Upper lobe of right lung (tissue), 1 donor: ENCODE measurements at places on chromosomes 1 and 21. TPM values are rescaled to one million over a fixed set of nuclear protein-coding genes. Genes with fewer than 3 reads are reported as not detected.

The OR2T33 gene
- total RNA-seq = not detected

GRCh38 chr1:199079994-199080393 lies 441.2 kb downstream of the PTPRC start:
- no peak for DNase-seq

- no peak for DNase-seq
Measured at GRCh38 chr1:28175955-28176485, 470 bp downstream of the PTAFR start.

GRCh38 chr1:15014516-15014915 lies 139.0 kb upstream of the TMEM51 start:
- no peak for DNase-seq

GRCh38 chr1:98129491-98129890 lies 208.7 kb upstream of the DPYD start:
- no peak for DNase-seq

GRCh38 chr1:9441451-9442133 lies 97.7 kb upstream of the SLC25A33 start:
- peak; percentile 80 for DNase-seq

- DNase-seq = no peak
Measured at GRCh38 chr1:66356605-66357004, 177.3 kb upstream of the SGIP1 start.

DNA sequence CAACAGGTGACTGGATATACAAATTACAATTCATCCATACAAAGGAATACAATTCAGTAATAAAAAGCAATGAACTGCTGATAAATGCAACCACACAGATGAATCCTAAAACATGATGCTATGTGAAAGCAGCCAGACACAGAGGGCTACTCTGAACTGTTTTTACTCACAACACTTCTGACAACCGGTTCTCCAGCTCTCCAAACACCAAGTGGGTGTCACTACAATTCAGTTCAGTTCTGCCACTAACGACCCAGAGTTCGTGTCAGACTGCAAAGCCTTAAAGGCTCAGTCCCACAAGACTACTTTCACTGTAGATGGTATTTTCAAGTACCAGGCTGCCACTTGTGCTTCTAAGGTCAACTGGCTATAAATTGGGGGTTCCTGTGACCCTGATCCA lies 119.4 kb downstream of the SLC16A1 start:
- no peak for DNase-seq

DNA sequence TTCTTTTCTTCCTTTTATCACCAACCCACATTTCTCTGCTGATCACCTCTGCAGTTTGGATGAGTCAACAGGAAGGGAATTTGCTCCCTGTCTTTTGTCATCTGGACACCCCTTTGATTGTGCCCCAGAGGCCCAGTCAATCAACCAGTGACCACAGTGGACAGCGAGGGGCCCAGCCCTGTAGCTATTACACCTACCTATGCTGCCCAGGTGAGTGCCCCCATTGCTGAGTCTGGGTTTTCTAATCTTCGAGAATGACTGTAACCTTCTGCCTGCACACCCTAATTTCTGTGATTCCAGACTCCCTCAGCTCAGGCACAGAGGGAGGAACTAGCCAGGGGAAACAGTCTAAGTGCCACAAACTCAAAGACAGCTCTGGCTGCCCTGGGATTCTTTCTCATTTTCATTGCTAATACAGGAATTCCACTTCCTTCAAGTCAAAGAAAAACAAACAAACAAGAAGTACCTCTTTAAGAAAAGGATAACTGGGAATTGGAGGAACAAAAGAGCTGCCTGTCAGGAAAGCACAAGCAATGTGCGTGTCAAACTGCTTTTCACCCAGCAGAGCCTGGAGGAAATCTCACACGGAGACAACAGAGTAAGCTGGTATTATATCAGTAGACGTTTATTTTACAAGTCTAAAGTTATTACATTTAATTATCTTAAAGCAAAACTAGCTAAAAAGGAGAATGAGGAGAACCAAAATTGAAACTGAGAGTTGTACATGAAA lies 311.1 kb downstream of the AJAP1 start:
- DNase-seq = peak; percentile 12

DNA sequence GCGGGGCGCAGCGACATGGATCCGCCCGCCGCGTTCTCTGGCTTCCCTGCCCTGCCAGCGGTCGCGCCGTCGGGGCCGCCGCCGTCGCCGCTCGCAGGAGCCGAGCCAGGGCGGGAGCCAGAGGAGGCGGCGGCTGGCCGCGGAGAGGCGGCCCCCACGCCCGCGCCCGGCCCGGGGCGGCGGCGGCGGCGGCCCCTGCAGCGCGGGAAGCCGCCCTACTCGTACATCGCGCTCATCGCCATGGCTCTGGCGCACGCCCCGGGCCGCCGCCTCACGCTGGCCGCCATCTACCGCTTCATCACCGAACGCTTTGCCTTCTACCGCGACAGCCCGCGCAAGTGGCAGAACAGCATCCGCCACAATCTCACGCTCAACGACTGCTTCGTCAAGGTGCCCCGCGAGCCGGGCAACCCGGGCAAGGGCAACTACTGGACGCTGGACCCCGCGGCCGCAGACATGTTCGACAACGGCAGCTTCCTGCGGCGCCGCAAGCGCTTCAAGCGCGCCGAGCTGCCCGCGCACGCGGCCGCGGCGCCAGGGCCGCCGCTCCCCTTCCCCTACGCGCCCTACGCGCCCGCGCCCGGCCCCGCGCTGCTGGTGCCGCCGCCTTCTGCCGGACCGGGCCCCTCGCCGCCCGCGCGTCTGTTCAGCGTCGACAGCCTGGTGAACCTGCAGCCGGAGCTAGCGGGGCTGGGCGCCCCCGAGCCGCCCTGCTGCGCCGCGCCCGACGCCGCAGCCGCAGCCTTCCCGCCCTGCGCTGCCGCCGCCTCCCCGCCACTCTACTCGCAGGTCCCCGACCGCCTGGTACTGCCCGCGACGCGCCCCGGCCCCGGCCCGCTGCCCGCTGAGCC lies 459 bp downstream of the FOXE3 start:
- DNase-seq = no peak

DNA sequence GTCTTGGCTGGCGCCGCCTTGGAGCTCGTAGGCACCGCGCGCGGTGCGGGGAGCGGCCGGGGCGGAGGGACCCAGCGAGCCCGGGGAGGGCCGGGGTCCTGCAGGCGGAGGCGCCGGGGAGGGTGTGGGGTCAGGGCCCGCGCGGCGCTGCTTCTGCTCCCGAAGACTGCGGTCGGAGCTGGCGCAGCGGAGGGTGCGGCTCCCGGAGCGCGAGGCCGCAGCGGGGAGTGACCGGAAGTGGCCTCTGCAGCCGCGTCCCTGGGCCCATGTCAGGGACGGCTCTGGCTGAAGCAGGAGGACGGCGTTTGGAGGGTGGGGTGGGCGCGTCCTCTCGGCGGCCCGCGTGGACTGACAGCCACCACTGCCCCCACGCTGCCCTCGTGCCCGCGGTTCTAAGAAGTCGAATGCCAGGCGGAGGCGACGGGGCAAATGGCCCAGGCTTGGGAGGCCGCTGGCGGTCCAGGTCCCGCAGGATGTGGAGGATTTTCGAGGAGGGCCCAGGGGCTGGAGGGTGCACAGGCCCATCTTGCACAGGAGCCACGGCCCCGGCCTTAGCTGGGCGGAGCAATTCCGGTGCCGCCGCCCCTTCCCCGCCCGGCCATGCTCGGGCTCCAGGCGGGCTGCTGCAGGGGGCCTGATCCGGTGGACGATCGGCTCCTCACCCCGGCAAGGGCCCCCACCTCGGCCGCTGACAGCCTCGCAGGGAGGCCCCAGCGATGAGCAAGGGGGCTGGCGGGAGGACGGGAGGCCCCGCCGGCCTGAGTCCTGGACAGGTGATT lies 7.7 kb upstream of the ZNF669 start:
- peak; percentile 88 for DNase-seq

The TEKT2 gene
- total RNA-seq = 0.35 TPM

DNA sequence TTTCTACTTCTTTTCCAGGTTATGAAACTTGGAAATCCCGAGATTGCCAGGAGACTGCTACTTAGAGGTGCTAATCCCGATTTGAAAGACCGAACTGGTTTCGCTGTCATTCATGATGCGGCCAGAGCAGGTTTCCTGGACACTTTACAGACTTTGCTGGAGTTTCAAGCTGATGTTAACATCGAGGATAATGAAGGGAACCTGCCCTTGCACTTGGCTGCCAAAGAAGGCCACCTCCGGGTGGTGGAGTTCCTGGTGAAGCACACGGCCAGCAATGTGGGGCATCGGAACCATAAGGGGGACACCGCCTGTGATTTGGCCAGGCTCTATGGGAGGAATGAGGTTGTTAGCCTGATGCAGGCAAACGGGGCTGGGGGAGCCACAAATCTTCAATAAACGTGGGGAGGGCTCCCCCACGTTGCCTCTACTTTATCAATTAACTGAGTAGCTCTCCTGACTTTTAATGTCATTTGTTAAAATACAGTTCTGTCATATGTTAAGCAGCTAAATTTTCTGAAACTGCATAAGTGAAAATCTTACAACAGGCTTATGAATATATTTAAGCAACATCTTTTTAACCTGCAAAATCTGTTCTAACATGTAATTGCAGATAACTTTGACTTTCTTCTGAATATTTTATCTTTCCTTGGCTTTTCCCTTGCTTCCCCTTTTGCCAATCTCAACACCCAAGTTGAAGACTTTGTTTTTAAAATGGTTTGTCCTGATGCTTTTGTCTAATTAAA lies 4.0 kb downstream of the CDKN2C start:
- no peak for DNase-seq

DNA sequence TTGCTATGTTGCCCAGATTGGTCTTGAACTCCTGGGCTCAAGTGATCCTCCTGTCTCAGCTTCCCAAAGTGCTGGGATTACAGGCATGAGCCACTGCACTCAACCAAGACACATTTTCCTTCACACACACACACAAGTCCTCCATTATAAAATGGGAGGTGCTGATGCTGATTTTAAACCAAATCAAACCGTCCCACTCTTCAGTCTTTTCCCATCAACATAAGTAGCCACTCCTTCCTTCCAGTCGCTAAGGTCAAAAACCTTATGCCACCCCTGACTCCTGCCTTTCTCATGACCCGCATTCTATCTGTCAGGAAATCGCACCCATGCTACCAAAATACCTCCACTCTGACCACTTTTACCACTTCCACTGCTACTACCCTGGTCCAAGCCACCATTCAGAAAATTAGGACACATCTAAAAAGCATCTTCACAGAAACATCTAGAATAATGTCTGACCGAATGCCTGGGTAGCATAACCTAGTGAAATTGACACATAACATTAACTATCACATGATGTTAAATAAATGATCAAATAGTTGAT lies 28.0 kb upstream of the IFNGR2 start:
- no peak for DNase-seq

The TNFRSF18 gene
- total RNA-seq = 0.98 TPM

The SH3BGR gene
- total RNA-seq = 3.1 TPM

DNA sequence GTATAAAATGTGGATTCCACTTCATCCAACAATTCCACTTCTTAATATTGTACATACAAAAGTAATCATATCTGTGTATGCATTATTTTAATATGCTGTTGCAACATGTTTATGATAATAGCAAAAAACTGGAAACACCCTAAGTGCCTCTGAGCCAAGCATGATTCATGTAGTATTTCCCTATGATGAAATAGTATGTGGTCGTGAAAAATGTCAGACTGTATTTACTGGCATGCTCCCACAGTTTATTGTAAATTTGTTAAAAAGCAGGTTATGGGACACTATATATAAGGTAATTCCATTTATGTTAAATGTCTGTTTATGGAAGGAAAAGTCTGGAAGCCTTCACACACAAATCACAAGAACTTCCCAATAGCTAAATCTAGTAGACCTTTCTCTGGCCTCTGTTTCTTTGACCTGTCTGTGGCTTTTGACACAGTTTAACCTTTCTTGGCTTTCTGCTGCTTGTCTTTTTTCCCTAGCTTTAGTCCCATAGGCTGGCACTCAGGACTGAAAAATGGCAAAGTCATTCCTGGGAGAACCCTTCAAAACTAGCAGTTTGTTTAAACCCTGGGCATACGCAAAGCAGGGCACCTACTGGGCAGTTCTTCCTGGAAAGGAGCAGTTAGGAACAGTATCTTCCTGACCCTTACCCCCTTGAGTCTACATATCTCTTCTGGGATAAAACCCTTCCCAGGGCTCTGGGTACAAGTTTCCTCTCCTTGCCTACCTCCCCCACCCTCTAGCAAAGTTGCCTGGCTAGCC lies 65.4 kb upstream of the ARTN start:
- DNase-seq = no peak
